ENCODE measurements at places on chromosomes 6 and 20. TPM values are rescaled to one million over a fixed set of nuclear protein-coding genes. Genes with fewer than 3 reads are reported as not detected.

GRCh38 chr6:148118244-148118643 is 224.4 kb upstream of the SASH1 start:
- no peak for DNase-seq

The SDHAF4 gene
- 13.4 TPM for polyA plus RNA-seq

GRCh38 chr6:118968416-118968815 is 33.5 kb upstream of the MCM9 start:
- DNase-seq = peak; percentile 13

DNA sequence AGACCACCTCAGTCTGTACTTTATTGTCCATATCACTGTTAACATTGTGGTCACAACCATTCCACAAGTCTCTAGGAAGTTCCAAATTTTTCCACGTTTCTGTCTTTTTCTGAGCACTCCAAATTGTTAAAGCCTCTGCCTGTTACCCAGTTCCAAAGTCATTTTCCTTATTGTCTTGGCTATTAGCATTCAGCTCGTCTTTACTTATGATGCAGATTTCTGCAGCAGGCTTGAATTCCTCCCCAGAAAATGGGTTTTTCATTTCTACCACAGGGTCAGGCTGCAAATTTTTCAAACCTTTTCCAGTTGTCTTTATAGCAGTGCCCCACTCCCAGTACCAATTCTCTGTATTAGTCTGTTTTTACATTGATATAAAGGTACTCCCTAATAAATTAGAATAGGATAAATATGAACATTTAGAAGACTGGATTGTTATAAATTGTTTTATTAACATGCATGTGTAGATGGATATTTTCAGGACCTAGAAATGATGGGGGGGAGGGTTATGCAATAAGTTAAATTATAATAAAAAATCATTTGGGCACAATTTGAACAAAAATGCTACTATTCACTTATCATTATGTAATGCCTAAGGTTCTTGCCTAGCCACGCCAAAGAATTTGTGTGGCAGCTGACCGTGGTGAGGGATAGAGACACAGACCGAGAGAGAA is 595.3 kb upstream of the ADGRB3 start:
- DNase-seq = no peak

- no peak for DNase-seq
Observed at GRCh38 chr6:51901766-51902764, 185.3 kb downstream of the PKHD1 start.

The KAT14 gene
- polyA plus RNA-seq = 20.3 TPM

GRCh38 chr6:46393940-46394337 is 97.3 kb downstream of the RCAN2 start:
- DNase-seq = no peak

- DNase-seq = peak; percentile 84
Observed at GRCh38 chr6:52815167-52816092, 11.8 kb upstream of the GSTA1 start.

DNA sequence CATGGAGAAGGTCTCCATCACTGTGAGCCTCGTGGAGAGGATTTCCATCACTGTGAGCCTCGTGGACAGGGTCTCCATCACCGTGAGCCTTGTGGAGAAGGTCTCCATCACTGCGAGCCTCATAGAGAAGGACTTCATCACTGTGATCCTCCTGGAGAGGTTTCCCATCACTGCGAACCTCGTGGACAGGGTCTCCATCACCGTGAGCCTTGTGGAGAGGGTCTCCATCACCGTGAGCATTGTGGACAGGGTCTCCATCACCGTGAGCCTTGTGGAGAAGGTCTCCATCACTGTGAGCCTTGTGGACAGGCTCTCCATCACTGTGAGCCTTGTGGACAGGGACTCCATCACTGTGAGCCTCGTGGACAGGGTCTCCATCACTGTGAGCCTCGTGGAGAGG is 140.4 kb downstream of the ERMARD start:
- DNase-seq = no peak

DNA sequence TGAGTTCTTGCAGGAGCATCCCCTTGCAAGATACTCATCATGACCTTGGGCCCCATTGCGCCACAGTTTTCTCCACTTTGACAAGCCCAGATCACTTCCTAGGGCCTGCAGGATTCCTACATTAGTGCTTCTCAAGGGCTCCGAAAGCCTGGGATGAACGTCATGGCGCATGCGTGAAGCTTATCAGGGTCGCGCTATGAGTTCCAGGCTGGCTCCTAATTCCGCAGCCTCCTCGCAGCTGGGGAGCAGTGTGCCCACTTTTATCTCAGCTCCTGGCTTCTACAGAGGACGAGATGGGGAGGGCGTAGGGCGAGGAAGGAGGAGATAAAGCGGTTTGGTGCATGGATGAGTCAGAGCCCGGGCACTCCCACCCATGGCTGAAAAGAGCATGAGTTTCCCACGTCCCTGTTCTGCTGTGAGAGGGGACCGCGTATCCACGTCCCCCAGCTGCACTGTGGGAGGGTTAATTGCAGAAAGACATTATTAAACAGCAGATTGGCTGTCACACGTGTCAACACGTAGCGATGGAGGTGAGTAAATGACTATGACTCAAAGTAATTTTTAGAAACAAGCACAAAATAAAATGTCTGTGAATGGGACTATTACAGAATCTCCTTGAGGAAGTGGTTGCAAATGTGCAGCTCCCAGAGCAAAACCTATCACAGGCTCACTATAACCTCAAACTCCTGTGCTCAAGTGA is 72.9 kb upstream of the DSP start:
- peak; percentile 57 for DNase-seq

The MROH8 gene
- polyA plus RNA-seq = 3.6 TPM

DNA sequence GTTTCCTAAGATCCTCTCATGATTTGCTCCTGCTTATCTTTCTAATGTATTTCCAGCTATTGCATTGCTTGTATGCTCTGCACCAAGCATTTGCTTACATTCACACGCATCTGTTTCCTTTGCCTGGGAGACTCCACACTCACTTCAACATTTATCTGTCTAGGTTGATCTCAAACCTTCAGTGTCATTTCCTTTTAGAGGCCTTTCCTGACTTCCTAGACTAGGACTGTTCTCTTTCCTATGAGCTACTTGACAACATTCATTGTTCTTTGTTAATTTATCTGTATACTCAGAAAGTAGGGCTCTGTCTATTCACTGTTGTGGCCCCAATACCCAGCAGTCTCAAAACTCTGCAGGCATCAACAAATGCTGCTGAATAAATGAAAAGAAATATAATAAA is 84.4 kb downstream of the WASF1 start:
- no peak for DNase-seq

Measured in large intestine (tissue), 12 donors.